ENCODE measurements at places on chromosomes 6 and 20.

DNA sequence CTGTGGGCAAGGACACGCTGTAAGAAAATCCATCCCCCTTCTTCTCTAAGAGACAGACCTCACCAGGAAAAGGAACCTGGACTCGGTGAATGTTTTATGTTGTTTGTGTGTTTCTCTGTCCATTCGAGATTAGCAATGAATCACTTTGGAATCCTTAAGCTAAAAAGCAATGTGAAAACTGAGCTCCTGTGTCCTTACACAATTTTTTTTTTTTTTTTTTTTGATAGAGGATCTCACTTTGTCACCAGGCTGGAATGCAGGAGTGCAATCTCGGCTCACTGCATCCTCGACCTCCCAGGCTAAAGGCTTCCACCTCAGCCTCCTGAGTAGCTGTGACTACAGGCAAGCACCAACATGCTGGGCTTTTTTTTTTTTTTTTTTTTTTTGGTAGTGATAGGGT, 32.1 kb downstream of the BFSP1 start:
- DNase-seq: no peak

DNA sequence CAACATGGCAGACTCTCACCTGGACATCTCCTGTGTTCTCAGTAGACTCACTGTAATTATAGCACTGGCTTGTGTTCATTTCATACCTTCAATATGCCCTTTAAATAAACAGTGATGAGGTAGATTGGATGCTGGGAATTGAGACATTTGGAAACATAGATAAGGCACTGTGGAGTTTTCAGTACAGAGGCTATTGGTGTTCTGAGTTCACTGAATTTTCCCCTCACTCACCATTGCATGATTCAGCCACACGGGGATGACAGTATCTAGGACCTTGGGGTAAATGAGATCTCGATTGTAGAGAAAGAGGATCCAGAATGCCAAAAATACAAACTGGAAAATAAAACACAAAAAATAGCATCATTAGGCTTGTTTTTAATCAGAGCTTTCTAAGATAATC, 12.6 kb downstream of the ADTRP start:
- no peak for DNase-seq

- no peak for DNase-seq
Observed at GRCh38 chr20:11056414-11056813, 382.6 kb upstream of the JAG1 start.

GRCh38 chr20:37845241-37845681, 57.7 kb upstream of the VSTM2L start:
- peak; percentile 90 for DNase-seq

DNA sequence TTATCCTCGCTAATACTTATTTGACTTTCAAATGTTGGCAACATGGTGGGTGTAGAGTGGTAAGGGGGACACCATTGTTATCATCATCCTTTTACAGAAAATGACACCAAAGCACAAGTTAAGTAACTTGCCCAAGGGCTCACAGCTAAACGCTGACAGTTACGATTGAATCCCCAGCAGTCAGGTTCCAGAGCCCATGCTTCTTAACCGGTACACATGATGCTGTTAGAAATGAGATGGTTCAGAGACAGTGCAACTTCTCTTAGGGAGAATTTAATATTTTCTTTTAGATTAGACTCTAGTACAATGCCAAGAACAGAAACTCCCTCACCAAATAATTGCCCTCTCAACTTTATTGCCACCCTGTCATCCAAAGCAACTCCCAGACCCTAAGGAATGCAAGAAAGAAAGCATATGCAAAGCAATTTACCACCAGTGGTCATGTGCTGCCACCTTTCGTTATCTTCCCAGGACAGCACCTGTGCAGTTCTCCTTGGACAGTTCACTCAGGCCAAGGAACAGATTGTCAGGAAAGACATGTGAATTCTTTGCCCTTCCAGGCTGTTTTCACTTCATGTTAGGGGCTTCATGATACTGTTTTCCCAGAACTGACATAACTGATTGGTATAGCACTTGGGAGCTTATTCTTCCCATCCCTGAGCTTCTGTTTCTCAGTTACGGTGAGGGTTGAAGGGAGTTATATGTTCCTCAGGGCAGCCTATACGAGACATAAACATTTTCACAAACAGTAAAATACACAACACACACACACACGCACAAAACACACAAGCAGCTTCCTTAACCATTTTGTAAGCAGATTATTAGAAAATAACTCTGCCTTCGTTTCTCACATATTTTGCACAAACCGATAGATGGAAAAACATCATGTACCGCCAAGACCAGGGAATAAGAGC, 5.1 kb downstream of the HLA-DMA start:
- DNase-seq: no peak

Data from NCI-H1105 (cell line).